ENCODE measurements at places on chromosomes 5 and 9.

GRCh38 chr5:16057277-16057676, 122.3 kb downstream of the MARCHF11 start:
- DNase-seq, result peak; percentile 64

- no peak for DNase-seq
Measured at GRCh38 chr9:21412107-21412506, 3.2 kb downstream of the IFNA8 start.

GRCh38 chr5:120457839-120458507, 6.1 kb upstream of the PRR16 start:
- peak; percentile 68 for DNase-seq

DNA sequence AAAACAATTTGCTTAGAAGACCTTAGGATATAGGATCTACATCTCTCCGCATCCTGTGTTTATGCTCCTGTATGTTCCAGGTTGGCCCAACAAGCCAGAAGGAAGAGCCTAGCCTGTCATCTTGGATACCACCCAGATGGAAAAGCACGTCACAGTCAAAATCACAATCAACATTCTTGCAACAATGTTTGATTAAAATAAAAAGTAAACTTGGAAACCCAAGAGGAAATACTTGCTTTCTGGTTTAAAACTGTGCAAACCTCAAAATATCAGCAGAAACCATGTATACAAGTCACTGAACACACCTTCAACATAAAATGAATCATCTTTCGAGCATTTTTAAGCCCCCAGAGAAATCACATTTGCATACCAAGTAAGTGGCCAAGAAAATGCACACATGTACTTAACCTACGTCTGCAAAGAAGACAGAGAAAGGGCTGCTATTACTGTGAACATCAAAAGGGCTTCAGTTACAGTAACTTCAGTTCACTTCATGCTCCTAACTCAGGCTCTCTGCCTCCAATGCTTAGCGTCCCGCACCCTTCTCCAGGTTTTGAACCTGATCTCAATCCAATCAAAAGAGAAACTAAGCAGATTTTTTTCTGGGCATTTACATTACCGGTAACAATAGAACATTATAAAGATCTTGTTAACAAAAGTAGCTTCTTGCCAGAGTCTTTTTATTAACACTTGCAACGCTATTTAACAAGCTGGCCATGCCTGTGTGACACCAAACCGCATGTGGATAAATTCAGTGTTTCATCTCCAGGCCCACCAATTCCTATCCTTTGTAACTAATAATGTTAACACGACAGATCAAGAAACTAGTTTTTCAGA, 1.3 kb downstream of the ENC1 start:
- DNase-seq, result peak; percentile 50

DNA sequence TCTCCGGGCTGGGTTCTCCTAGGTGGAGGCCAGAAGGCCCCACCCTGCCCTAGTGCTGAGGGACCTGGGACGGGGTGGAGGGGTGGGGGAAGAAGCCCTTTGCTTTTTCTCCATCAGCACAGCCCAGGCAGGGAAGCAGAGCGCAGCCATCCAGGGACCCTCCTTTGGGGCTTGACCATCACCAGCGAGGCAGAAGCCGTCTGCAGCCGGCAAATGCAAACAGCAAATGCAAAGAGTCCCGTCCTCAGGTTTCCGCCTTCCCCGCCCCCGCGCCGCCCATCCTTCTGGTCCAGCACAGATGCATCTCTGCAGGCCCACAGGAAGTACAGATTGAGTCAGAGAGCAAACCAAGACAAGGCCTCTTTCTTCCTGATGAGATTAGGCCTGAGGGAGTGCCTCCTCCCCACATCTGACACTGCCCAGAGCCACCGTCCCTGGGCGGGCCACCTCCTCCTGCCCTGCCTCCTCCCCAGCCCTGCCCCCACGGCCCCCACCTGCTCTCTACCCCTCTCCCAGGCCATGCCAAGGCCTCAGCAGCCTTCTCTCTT, 23.4 kb downstream of the CORO2A start:
- DNase-seq, result peak; percentile 68

Data from EH (cell line).